Kidney (tissue), 22 donors: ENCODE measurements at places on chromosomes 11 and 22.

DNA sequence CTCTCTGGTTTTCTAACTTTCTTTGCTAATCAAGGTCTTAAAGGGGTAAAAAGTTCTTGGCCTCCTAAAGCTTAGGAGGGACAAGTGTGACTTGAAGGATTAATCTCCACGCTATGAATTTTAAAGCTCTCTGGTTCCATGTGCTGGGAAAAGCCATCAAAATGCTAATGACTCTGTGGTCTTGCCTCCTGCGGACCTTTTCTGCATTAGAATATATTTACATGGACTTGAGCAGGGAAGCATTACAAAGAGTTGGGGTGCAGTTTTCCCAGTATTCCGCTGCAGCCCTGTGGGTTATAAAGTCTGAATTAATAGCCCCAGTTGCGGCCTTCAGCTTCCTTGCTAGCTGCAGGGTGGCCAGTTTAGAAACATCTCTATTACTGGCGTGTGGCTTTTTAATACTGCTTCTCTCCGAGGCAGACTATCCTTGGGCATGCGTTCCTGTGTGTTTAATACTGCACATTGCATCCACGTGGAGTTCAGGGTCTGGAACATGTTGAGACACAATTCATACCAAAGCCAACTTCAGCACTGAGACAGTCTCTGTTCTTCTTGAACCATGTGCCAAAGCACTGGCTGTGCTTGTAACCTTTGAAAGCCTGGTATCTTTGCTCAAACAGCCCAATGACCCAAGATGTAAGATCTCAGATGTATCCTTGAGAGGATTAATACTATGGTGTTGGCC is 27.3 kb downstream of the TSPAN18 start:
- no peak for DNase-seq

DNA sequence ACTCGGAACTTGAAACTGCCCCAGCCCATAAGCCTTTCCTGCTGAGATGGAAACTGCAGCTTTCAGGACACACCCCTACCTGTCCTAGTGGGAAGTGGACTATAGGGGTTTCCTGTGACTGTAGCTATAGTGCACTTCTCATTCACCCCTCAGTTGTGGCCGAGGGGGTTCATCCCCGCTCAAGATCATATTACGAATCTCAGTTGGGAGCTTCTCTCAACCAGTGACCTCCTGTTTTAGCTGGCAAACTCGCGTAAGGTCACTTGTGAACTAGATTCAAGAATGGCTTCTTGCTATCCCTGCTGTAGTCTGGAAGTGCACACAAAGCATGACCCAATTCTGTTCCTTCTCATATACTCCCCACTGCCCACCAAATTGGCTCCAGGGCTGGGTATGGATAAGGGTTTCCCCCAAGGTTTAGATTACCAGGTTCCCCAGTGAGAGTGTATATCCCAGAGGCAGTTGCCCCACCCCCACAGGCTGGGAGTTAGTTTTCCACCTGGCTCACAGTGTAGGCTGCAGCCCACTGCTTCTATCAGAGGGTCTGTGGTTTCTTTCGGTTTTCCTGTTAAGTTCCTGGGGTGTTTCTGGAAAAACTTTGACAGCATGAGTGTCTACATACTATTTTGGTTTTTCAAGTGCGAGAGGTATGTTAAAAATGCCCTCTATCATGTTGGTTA is 812.9 kb downstream of the JRKL start:
- peak; percentile 12 for DNase-seq

- peak; percentile 26 for DNase-seq
Measured at GRCh38 chr22:36107436-36107835, 53.1 kb downstream of the APOL3 start.

GRCh38 chr11:11215058-11215815 is 137.8 kb downstream of the CSNK2A3 start:
- DNase-seq, result no peak

DNA sequence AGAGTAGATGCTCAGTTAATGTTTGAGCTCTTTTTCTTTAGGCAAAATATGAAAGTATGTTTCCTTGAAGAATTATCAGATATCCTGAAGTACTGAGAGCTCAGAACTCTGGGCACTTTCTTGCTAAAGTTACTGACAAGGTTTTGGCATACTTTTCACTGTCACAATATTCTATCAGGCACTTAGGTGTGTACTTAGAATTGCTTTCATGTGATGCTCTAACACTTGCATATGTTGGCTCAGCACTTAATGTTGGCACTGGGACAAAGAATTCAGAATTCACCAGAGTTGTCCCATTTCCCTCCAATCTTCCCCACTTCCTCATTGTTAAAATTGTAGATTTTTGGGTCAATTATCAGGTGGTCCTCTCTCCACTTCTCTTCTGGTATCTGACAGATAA is 5.0 kb downstream of the MMP20 start:
- no peak for DNase-seq
